ENCODE measurements at places on chromosomes 7 and 10. TPM values are rescaled to one million over a fixed set of nuclear protein-coding genes. Genes with fewer than 3 reads are reported as not detected.

RAPGEF5 gene
- total RNA-seq = 0.53 TPM

MOGAT3 gene
- total RNA-seq = not detected

TRIM4 gene
- total RNA-seq = 11.5 TPM

CDK5 gene
- 25.4 TPM for total RNA-seq

PVRIG gene
- not detected for total RNA-seq

SLC26A3 gene
- total RNA-seq = not detected

VDAC2 gene
- total RNA-seq = 161 TPM

DNA sequence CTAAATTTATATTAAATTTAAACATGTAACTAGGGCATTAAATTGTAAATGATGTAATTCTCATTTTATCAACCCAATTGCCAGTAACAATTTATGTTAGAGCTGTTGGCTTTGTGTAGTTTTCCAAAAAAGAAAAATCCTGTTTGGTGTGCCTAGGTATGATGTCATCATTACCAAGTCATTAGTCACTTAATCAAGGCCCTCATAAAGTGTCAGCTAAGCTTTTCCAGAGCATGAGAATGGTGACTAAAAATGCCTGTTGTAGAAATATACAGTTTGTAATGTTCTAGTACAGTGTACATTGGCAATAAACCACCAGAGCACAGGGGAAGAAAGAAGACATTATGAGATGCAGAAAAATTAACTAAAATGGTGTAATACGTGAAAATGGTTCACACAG lies 593.8 kb upstream of the ANKRD30A start:
- no peak for DNase-seq
- peaks cover 15% of the 10 kb centered on the region for H3K4me1 ChIP-seq
- H3K36me3 ChIP-seq = peaks cover 2% of the 10 kb centered on the region
- H3K27me3 ChIP-seq = no peaks in the 10 kb centered on the region
- no peak overlapping the region for H3K27ac ChIP-seq
- H3K4me3 ChIP-seq = no peak overlapping the region

DNA sequence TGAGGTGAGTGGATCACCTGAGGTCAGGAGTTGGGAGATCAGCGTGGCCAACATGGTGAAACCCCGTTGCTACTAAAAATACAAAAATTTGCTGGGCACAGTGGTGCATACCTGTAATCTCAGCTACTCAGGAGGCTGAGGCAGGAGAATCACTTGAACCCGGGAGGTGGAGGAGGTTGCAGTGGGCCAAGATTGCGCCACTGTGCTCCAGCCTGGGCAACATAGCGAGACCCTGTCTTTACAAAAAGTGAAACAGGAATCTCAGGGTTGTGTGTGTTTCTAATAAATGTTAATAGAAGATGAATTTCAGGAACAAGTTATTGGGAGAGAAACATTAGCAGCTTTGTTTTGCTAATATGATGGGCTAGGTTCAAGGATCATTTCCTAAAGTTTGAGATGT lies 19.9 kb downstream of the PPP2R2D start:
- DNase-seq = no peak
- peaks cover 17% of the 10 kb centered on the region for H3K4me1 ChIP-seq
- H3K27ac ChIP-seq = no peak overlapping the region
- H3K27me3 ChIP-seq = no peaks in the 10 kb centered on the region

DNA sequence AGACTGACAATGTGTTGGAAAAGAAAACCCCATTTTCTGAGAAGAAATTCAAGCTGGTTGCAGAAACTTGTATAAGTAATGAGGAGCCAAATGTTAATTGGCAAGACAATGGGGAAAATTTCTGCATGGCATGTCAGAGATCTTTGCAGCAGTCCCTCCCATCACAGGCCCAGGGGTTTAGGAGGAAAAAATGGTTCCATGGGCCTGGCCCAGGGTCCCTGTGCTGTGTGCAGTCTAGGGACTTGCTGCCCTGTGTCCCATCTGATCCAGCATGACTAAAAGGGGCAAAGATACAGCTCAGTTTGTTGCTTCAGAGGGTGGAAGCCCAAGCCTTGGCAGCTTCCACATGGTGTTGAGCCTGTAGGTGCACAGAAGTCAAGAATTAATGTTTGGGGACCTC lies 440.3 kb upstream of the TPK1 start:
- no peak overlapping the region for H3K4me3 ChIP-seq
- H3K4me1 ChIP-seq = no peaks in the 10 kb centered on the region
- no peak for DNase-seq
- H3K36me3 ChIP-seq = peaks cover 4% of the 10 kb centered on the region

DNA sequence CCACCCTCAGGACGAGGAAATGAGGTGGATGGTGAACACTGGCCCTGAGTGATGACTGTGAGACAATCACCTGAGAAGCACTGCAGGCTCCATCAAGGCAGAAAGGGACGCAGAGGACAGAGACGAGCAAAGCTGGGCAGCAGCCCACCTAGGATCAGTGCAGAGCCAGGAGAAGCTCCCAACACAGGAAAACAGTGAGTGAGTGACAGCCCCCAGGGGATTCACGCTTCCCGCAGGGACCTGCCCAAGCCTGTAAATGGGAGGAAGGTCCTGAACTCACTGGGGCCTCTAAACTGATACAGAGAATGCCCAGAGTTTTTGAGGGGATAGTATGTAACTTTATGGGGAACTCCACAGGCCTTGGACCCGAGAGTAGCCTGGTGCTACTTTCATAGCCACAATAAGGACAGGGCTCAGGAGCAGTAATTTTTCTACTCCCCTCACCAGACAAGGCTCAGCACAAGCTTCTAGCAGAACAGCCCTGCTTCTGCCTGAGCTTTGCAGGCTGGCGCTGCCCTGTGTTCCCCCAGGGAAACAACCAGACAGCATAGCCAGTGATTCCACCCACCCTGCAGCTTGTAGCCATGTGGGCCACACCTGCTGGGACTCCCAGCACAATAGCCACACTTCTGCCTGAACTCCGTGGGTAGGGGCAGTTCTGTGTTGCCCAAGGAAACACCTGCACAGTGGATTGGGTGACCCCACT lies 708.4 kb downstream of the POM121L12 start:
- no peaks in the 10 kb centered on the region for H3K4me1 ChIP-seq
- H3K27ac ChIP-seq = no peak overlapping the region
- no peak for DNase-seq
- no peak overlapping the region for H3K4me3 ChIP-seq
- no peaks in the 10 kb centered on the region for H3K36me3 ChIP-seq

GRCh38 chr10:45586028-45586824 lies 86.3 kb downstream of the ZFAND4 start:
- no peaks in the 10 kb centered on the region for H3K27me3 ChIP-seq
- peaks cover 5% of the 10 kb centered on the region for H3K36me3 ChIP-seq
- H3K4me1 ChIP-seq = peaks cover 4% of the 10 kb centered on the region
- no peak overlapping the region for H3K4me3 ChIP-seq
- H3K27ac ChIP-seq = no peak overlapping the region

GRCh38 chr10:114665873-114666272 lies 7.8 kb upstream of the ABLIM1 start:
- no peak overlapping the region for H3K27ac ChIP-seq
- H3K27me3 ChIP-seq = no peaks in the 10 kb centered on the region
- DNase-seq = no peak
- peaks cover 11% of the 10 kb centered on the region for H3K4me1 ChIP-seq
- H3K4me3 ChIP-seq = no peak overlapping the region
- peaks cover 7% of the 10 kb centered on the region for H3K36me3 ChIP-seq

DNA sequence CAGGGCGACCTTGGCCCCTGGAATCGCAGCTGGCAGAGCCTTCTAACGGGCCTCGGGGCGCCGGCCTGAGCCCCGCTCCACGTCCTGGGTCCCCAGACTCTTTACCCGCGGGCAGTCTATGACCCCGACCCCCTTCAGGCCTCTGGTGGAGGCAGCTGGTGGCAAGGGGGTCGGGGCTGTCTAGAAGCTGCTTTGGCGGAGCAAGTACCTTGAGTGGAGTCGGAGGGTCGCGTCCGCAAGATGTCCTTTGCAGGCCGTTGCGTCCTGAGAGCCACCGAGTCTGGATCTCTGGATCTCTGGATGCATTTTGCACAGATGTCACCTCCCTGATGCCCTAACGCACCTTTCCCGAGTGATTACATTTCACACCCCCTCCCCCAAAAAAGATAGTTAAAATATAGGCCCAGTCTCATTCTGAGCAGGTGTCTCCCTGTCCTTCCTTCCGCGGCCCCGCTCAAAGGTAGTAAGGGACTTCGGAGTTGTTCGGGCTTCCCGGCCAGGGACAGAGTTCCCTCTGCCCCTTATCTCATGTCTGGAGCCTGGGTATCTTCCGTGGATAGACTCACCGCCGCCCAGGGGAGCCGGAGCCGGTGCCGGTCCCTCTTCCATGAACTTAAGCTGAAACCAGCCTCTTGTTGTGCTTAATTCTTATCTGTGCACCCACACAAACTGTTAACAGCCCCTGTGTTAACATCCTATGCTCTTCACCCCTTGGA lies 457 bp downstream of the ACADSB start:
- peaks cover 2% of the 10 kb centered on the region for H3K36me3 ChIP-seq
- H3K27me3 ChIP-seq = no peaks in the 10 kb centered on the region
- peak overlapping the region; percentile 96 for H3K4me3 ChIP-seq
- DNase-seq = no peak
- peaks cover 24% of the 10 kb centered on the region for H3K4me1 ChIP-seq

- no peak overlapping the region for H3K4me3 ChIP-seq
- peaks cover 4% of the 10 kb centered on the region for H3K27me3 ChIP-seq
- H3K27ac ChIP-seq = no peak overlapping the region
- H3K4me1 ChIP-seq = no peaks in the 10 kb centered on the region
- no peak for DNase-seq
Observed at GRCh38 chr7:150481186-150481920, 30.9 kb downstream of the GIMAP8 start.

- H3K4me3 ChIP-seq = no peak overlapping the region
- no peaks in the 10 kb centered on the region for H3K36me3 ChIP-seq
- H3K4me1 ChIP-seq = peaks cover 15% of the 10 kb centered on the region
- peaks cover 23% of the 10 kb centered on the region for H3K27me3 ChIP-seq
Observed at GRCh38 chr10:97863808-97864207, 14.2 kb downstream of the GOLGA7B start.

DNA sequence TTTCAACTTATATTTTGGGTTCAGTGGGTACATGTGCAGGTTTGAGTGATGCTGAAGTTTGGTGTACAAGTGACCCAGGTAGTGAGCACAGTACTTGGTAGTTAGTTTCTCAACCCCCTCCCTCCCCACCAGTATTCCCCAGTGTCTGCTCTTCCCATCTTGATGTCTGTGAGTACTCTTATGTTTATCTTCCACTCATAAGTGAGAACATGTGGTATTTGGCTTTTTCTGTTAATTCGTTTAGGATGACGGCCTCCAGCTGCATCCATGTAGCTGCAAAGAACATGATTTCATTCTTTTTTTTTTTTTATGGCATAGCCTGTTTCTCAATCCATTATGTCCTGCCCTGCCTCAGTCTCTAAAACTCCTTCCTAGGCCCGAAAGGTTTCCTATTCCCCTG lies 222.1 kb downstream of the WDR37 start:
- no peak overlapping the region for H3K27ac ChIP-seq
- H3K36me3 ChIP-seq = peaks cover 5% of the 10 kb centered on the region
- no peak overlapping the region for H3K4me3 ChIP-seq
- DNase-seq = no peak
- H3K27me3 ChIP-seq = no peaks in the 10 kb centered on the region

DNA sequence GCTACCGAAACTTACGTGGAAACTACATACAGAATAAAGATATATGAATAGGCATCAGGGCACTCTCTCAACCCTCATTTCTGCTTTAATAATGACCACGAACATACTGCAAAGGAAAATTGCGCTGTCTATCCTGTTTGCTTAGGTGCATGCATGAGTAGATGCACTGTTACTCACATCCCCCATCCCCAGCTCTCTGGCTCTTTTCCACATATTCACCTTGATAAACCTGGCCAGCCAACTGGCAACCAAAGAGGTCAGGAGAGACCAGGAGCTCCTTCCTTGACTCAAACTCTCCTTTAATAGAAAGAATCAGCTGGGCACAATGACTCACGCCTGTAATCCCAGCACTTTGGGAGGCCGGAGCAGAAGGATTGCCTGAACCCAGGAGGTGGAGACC lies 29.6 kb downstream of the HIBADH start:
- H3K4me1 ChIP-seq = peaks cover 12% of the 10 kb centered on the region
- no peak for DNase-seq
- no peak overlapping the region for H3K27ac ChIP-seq
- no peak overlapping the region for H3K4me3 ChIP-seq

GRCh38 chr10:32982911-32983909 lies 25.2 kb upstream of the ITGB1 start:
- no peaks in the 10 kb centered on the region for H3K27me3 ChIP-seq
- no peak for DNase-seq
- no peaks in the 10 kb centered on the region for H3K36me3 ChIP-seq
- H3K4me3 ChIP-seq = no peak overlapping the region
- H3K27ac ChIP-seq = peak overlapping the region; percentile 100

GRCh38 chr10:34638406-34639054 lies 176.6 kb downstream of the PARD3 start:
- H3K36me3 ChIP-seq = no peaks in the 10 kb centered on the region
- no peaks in the 10 kb centered on the region for H3K27me3 ChIP-seq
- no peak for DNase-seq
- peak overlapping the region; percentile 27 for H3K27ac ChIP-seq
- H3K4me1 ChIP-seq = peaks cover 34% of the 10 kb centered on the region

- H3K27me3 ChIP-seq = no peaks in the 10 kb centered on the region
- no peak for DNase-seq
- H3K4me1 ChIP-seq = peaks cover 23% of the 10 kb centered on the region
- H3K4me3 ChIP-seq = no peak overlapping the region
Observed at GRCh38 chr10:7605565-7606295, 61.0 kb downstream of the ITIH5 start.

GRCh38 chr10:28060031-28060607 lies 61.2 kb upstream of the ODAD2 start:
- H3K4me3 ChIP-seq = no peak overlapping the region
- peaks cover 18% of the 10 kb centered on the region for H3K36me3 ChIP-seq
- no peak for DNase-seq
- no peak overlapping the region for H3K27ac ChIP-seq
- no peaks in the 10 kb centered on the region for H3K27me3 ChIP-seq
- H3K4me1 ChIP-seq = peaks cover 13% of the 10 kb centered on the region

DNA sequence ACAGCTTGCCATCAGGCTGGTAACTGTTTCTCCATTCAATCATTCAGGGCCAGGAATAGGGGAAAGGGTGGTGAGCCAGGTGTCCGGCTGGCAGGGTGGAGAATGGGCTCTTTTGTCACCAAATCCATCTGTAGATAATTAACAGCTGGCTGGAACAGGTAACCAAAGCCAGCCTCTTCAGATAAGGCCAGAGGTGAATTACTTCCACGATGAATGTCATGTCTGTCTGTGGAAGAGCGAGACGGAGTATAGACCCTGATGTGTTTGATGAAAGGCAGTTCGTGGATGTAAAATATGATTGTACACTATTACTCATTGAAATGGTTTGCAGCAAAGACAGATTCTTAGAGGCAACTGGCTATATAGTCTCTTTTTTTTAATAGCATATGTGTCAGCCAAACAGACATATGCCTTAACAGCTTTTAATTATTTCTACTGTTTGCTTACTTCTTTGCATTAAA lies 149.8 kb downstream of the KLF6 start:
- no peak overlapping the region for H3K4me3 ChIP-seq
- H3K36me3 ChIP-seq = no peaks in the 10 kb centered on the region

- peaks cover 17% of the 10 kb centered on the region for H3K27me3 ChIP-seq
- no peak for DNase-seq
- H3K36me3 ChIP-seq = no peaks in the 10 kb centered on the region
- H3K27ac ChIP-seq = no peak overlapping the region
- H3K4me3 ChIP-seq = no peak overlapping the region
Observed at GRCh38 chr7:93601363-93601762, 26.8 kb upstream of the CALCR start.

Data from chondrocyte (in vitro differentiated cells).